Stimulated activated CD4-positive, alpha-beta T cell treated with anti-CD3 and anti-CD28 coated beads, Interleukin-1b, Interleukin-23, amount 100 ng/mL, for 1 hour (primary cell): ENCODE measurements at places on chromosomes 6 and 20.

DNA sequence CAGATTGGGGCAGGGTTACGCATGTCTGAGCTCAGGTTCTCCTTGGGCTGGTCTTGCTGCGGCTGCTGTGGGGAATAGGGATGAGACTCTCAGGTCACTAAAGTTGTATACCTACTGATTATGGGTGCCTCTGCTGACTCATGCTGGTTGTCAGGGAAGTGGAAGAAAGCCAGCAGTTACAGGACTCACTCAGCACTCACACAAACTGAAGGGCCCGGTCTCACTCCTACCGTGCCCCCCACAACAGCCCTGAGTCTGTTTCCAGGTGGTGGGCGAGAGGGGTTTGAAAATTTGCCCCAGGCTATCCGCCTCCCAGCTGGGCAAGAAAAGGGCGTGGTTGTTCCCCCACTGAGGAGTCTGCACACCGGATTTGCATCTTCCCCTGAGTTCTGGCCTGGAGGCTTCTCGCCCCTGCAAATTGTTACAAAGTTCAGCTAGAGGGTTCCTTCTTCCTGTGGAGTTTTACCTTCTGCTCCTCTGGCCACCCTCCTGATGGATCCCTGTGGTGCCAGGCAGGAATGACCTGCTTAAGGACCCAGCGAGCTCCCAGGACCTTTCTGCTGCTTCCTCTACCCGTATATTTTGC, 659.2 kb downstream of the HDGFL1 start:
- DNase-seq, result no peak

DNA sequence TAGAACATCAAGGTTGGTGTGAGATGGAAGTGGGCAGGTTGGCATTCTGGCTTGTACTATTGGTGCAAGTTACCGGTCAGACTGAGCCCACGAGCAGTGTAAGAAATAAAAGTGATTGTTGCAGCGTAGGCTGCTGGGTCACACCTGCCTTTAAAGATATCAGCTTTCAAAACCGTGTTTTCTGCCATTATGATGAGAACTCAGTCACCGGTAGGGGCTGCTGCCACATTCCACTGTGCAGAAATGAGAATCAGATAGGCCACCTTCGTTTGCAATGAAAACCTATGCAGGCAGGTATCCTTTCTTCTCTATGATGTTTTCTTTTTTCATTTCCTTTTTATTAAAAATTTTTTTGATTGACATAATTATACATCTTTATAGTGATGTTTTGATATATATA, 168.5 kb downstream of the MYLK4 start:
- DNase-seq, result no peak

GRCh38 chr6:127249621-127250020, 17.0 kb upstream of the RNF146 start:
- DNase-seq, result no peak

DNA sequence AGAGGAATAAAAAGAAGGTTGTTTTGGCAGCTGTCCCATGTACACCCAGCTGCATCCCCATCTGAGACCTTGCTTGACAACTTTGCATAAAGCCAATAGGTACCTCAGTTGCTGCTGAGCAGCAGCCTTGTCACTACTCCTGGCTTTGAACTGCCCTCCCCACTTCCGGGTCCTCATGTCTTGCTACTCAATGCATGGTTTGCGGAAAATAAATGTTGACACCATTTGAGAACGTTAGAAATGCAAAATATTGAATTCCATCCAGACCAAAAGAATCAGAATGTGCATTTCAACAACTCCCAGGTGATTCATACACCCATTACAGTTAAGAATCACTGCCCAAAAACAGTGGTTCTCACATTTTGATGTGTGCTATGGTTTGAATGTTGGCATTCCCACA, 32.9 kb downstream of the GPX5 start:
- no peak for DNase-seq

DNA sequence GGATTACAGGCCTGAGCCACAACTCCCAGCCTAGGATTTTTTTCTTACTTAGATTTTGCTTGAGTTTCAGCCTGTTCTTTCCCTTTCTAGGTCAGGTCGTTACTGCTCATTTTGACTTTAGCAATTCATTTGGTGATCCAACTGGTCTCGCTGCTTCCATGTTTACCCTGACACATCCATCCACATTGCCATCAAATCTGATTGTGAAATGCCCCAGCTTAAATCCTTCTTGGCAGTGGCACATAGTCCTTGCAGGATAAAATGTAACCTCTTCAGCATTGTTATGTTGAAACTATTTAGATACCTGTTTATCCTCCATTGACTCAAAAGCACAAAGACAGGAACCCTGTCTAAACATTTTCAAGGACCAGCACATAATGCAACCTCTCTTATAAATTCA, 77.2 kb downstream of the DNAH8 start:
- DNase-seq, result no peak

DNA sequence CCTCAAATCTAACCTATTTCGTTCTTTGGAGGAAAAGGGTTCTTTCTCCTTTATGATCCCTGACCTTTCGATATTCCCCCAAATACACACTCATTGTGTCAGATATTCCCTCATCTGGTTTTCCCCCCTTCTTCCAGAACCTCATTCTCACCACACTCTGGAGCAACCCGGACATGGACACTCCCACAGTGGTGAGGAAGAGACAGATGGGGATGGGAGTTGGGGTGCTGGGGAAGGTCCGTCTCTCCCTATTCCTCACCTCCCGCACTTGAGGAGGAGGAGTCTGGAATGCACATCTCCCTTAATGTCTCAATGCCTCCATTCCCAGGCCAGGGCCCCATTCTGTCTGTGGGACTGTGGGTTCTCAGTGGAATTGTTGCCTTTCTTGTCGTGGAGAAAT, 1.3 kb downstream of the SLC39A7 start:
- DNase-seq, result no peak

DNA sequence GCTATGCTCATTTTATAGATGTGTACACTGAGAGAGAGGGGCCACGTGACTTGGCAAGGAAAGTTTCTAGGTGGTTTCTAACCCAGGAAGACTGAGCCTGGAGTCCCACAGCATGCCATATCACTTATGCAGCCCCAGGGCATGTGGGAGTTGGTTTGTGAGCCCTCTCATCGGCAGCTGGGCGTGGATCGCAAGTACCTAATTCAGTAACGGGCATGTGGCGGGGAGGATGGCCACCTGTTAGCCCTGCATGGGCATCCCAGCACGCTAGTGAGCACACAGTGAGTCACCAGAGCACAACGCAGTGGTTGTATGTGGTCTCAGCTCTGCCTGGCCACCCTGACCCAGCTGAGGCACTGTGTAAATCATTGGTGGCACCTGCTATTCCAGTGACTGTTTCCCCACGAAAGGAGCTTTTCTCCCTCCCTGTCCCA, 88.3 kb downstream of the NINL start:
- no peak for DNase-seq

- no peak for DNase-seq
Observed at GRCh38 chr6:123913863-123914262, 110.2 kb downstream of the NKAIN2 start.

DNA sequence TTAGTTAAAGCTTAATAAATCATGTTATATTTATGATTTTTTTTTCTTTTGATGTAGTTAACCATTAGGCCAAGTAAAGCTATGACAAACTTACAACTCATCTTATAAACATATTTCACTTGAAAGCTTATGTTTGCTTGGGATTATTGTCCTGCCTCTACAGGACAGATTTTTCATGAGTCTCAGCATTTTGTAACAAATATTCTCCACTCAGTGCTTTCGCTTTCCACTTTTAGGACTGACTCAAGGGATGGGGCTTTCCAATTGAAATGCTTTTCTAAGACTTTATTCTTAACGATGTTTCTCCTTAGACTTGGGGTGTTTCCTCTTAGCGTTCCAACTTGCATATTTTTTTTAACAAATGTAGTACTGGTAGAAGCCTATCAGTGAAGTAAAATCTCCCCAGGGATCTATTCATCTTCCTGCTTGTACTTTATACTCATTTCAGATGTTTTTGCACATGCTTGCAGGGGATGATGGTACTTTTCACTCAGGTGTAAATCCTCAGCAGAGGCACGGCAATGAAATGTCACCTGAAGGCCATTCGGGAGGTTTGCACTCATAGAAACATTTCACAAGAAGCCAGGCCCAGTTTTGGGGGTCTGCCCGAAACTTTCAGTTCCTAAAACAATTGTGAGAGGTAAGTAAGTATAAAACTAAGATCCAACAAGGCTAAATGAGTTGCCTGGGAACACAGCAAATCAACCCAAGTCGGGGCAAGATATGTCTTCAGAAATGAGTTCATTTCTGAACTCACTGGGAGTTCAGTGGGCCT, 298.1 kb upstream of the FOXQ1 start:
- no peak for DNase-seq

- no peak for DNase-seq
Observed at GRCh38 chr6:8075185-8075584, 11.0 kb upstream of the BLOC1S5 start.

DNA sequence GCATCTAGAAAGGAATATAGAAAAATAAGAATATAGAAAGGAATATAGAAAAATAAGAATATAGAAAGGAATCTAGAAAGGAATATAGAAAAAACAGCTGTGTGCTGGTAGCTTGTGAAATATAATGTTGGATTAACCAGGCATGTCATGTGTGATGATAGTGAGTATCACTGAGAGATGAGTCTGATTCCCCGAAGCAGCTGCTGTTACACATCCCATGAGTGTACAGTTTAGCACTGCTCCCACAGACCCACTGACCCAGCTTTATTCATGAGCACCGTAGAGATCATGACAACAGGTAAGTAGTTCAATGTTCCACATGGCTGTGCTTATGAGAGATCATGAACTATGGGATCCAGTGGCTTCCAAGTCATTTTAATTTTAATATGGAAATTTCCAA, 64.8 kb downstream of the SLC22A3 start:
- DNase-seq, result no peak

- DNase-seq, result no peak
Observed at GRCh38 chr6:107132330-107132954, 17.1 kb upstream of the BEND3 start.

- no peak for DNase-seq
Observed at GRCh38 chr20:54112221-54112884, 42.0 kb upstream of the BCAS1 start.

DNA sequence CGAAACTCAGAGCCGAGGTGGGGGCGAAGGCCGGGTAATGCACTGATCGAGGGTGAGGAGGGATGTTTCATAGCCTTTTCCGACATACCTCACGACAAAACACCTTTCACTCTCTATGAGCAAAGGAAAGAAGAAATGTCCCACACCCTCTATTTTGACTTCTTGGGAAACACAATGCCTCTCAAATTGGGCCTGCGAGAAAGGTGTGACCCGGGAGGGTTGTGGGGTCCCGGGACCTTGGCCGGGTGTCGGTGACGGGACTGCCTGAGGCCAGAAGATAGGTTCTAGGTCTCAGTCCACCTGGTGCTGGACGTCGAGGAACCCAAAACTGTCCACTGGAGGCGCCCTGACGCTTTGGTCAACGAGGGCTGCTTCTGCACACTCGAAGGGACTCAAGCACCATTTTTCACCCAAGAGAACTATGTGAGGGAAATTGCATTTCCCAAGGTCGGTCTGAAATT, 41.1 kb upstream of the OSTM1 start:
- no peak for DNase-seq

DNA sequence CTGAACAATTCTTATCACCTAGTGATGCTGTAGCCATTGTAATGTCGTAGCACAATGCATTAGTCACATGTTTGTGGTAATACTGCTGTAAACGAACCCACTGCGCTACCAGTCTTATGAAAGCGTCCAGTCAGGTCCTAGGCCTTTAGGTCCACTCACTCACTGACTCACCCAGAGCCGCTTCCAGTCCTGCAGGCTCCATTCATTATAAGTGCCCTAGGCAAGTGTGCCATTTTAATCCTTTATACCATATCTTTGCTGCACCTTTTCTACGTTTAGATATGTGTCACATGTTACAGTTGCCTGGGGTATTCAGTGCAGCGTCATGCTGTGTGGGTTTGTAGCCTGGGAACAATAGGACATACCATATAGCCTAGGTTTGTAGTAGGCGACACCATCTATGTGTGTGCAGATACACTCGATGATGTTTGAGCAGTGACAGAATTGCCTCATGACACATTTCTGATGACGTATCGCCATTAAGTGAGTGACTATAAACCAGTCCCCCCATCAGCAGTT, 15.4 kb downstream of the IGF2R start:
- DNase-seq, result no peak

GRCh38 chr20:17856024-17856564, 112.5 kb downstream of the SNX5 start:
- DNase-seq, result no peak

DNA sequence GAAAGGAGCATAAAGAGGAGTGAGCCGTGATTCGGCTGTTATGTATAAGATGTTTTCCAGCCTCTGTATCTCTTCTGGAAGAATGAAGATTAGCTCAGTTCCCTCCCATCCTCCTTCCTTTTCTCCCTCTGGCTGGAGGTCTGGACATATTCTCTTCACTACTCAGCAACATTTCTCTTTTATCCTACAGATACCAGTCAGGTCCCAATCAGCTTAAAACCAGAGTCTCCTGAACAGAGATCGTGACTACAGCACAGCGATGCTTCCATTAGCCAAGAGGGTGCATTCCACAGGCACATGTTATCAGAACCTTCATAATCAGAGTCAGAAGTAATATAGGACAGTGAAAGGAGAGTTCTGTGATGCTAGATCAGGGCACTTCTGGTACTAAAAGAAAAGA, 133.9 kb upstream of the SOX4 start:
- no peak for DNase-seq

DNA sequence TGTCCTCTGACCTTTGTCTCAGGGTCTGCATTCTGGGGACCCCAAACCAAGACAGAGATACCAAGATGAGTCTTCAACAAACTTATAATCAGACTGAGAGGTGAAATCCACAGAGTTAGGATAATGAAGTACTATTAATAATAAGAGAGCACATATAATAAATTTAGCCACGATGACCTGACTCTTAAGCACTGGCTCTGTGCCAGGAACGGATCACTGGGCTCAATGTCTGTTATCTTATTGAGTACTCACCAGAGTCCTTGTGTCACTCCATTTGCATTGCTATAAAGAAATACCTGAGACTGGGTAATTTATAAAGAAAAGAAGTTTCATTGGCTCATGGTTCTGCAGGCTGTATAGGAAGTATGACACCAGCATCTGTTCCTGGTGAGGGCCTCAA, 18.9 kb upstream of the ITPR3 start:
- no peak for DNase-seq

GRCh38 chr20:34058831-34059230, 53.2 kb downstream of the EIF2S2 start:
- no peak for DNase-seq

DNA sequence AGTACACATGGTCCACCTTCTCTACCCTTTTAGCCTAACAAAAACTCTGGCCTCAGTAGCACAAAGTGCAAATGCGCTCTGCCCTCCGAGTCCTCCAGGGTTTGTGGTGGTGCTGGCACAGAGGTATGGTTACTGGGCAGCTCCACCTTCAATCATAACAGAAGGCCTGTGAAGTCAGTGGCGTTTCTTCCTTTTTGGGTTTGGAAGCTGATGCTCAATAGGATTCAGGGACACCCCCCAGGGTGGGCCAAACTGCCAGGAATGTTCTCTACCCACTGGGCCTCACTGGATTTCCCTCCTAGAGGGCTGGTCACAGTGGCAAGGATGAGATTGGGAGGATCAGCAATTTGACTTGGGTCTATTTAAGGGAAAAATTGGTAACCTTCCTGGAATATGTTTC, 286.1 kb upstream of the FOXQ1 start:
- no peak for DNase-seq
